Smooth muscle cell of the coronary artery (primary cell): ENCODE measurements at places on chromosomes 13 and 19. TPM values are rescaled to one million over a fixed set of nuclear protein-coding genes. Genes with fewer than 3 reads are reported as not detected.

The SLC25A42 gene
- total RNA-seq: 3.7 and 4.9 TPM in 2 replicates

The SCAMP4 gene
- total RNA-seq: 12.4 and 20.6 TPM in 2 replicates

The SMIM44 gene
- total RNA-seq: not detected in 2 replicates

The ZNF90 gene
- 0.68 and 1.6 TPM in 2 replicates for total RNA-seq

The CD70 gene
- not detected in 2 replicates for total RNA-seq

The PSG7 gene
- not detected in 2 replicates for total RNA-seq

The GFY gene
- not detected in 2 replicates for total RNA-seq

The CYP2F1 gene
- total RNA-seq: not detected in 2 replicates

The SYDE1 gene
- 5.4 and 19.7 TPM in 2 replicates for total RNA-seq

The NPHS1 gene
- total RNA-seq: not detected in 2 replicates

The JSRP1 gene
- not detected in 2 replicates for total RNA-seq

The CD209 gene
- not detected in 2 replicates for total RNA-seq

The OR7C1 gene
- total RNA-seq: not detected in 2 replicates

The ZNF507 gene
- 6.8 and 8.9 TPM in 2 replicates for total RNA-seq

The CCDC70 gene
- total RNA-seq: not detected in 2 replicates

The ZNF177 gene
- total RNA-seq: 1.1 and 1.4 TPM in 2 replicates

The ZNF229 gene
- total RNA-seq: 7.1 and 16.7 TPM in 2 replicates

The LENG9 gene
- total RNA-seq: 5.4 and 14.1 TPM in 2 replicates

The THSD8 gene
- 0.30 TPM in 1 of 2 replicates, not detected in the other for total RNA-seq

The LSR gene
- total RNA-seq: 0.45 TPM in 1 of 2 replicates, not detected in the other

The FOXA3 gene
- not detected in 2 replicates for total RNA-seq

The ZNF865 gene
- total RNA-seq: under 0.01 and 0.53 TPM in 2 replicates

The MAST3 gene
- total RNA-seq: 1.7 and 3.2 TPM in 2 replicates

The ERICH6B gene
- not detected in 2 replicates for total RNA-seq

The COX7A1 gene
- total RNA-seq: 50.9 and 81.3 TPM in 2 replicates

The DAND5 gene
- total RNA-seq: 0.08 TPM in 1 of 2 replicates, not detected in the other

The NLRP7 gene
- not detected in 2 replicates for total RNA-seq

The INSL3 gene
- total RNA-seq: not detected in 2 replicates

The DHPS gene
- 57.6 and 65.5 TPM in 2 replicates for total RNA-seq

The MAST1 gene
- 0.35 TPM in 1 of 2 replicates, not detected in the other for total RNA-seq

The WDR87 gene
- total RNA-seq: under 0.01 TPM in 1 of 2 replicates, not detected in the other

The PRKCG gene
- 0.23 TPM in 1 of 2 replicates, not detected in the other for total RNA-seq

The PNMA8C gene
- 0.15 TPM in 1 of 2 replicates, not detected in the other for total RNA-seq

The KDM4B gene
- total RNA-seq: 15.2 and 22.1 TPM in 2 replicates

The TLE2 gene
- total RNA-seq: 4.4 TPM in 2 replicates

The ZNF208 gene
- 1.4 and 2.1 TPM in 2 replicates for total RNA-seq

The MYO1F gene
- 0.12 and 0.23 TPM in 2 replicates for total RNA-seq

The ZNF382 gene
- 3.7 and 7.3 TPM in 2 replicates for total RNA-seq
